ENCODE measurements at places on chromosomes 11 and 22.

DNA sequence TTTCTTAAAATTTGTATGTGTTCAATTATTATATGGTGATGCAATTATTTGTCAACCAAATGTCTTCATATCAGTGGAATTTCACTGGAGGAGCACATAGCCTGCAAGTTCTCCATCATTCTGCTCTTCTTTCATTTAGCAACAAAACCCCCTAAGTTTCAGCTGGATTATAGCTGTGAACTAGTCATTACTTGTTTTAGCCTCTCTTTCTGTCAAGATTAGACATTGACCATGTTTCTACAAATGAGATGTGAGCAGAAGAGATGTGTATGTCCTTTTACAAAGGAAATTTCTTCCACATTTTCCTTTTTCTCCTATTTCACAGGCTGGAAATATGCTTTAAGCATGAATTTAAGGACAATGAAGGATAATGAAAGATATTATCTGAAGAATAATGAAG, 9.2 kb upstream of the NOX4 start:
- DNase-seq: no peak

GRCh38 chr11:75478783-75479596, 46.0 kb upstream of the KLHL35 start:
- DNase-seq: no peak

DNA sequence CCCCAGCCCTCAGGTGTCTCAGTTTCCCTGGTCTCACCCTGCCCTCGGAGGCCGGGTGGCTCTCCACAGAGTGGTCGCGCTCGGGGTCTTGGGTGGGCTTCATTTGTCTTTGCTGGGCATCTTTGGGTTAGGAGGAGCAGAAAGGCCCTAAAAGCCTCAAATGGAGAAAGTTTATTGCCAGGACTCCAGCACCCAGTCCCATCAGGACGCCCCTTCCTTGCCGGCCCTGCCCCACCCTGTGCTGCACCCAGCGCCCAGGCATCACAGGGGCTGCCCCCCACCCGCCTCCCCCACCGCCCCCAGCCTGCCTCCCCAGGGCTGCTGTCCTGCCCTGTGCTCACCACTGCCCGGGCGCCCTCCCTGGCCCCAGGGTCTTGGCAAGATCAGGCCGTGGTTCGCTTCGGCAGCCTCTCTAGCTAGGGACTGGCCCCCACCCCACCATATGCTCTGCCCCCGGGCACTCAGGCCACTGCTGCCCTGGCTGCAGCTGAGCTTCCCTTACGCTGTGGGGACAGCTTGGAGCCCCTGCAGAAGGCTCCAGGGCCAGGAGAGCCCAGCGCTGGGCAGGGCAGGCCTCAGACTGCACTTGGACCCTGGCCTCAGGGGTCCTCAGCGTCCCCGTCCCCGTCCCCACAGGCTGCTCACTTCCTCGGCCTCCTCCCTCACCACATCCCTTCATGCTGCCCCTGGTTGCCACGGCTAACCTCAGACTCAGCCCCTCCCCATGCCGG, 31.4 kb downstream of the MOB2 start:
- no peak for DNase-seq

DNA sequence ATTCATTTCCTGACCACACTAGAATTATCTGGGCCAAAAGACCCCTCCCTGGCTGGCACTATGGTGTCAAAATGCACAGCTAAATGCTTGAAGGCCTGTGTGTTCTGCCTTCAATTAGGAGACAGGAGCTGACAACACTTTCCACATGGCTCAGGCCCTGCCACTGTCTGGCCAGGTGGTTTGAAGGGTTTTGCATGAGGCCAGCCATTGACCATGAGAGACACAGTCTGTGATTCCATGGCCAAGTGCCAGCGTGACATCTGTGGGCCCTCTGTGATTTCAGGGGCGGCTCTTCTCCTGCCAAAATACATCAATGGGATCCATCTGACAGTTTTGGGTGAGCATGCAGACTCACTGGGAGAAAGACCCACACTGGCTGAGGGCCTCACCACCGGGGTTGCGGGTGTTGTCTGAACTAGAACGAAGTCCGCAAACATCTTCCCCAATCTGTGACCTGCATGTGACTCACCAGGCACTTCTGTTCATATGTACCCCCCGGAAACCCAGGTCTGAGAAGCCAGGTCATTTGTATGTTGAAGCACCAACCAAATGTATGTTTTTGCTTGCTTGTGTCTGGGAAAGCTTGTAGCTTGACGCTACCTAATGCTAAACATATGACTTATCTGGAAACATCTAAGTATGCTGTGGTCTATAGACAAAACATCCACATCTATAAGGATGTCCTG, 20.7 kb upstream of the NAV2 start:
- DNase-seq: no peak

DNA sequence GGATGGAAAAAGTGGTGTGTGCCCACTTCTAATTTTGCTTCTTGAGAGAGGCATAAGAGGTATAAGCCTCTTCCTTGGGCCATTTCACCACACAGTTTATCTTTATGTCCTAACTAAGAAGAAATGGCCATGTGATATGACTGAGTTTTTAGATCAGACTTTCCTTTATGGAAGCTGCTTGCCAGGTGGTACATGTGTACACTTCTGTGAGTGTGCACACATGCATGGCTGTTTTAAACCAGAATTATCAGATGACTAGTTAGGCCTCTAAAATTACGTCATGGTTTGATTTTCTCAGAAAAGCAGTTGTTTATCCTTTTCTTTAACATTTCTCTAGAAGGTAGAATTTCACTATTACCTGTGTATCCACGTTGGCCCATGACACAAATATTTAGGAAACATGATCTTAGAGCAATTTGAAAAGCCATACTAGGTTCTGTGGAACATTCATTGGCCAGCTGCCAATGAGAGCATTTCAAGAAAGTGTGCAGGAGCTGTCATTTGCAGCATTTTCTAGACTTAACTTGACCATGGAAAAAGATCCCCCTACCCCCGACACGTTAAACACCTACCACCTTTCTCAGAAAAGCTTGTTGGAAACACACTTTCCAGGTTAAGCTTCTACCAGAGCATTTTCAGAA, 109.2 kb upstream of the GAL start:
- DNase-seq: no peak

DNA sequence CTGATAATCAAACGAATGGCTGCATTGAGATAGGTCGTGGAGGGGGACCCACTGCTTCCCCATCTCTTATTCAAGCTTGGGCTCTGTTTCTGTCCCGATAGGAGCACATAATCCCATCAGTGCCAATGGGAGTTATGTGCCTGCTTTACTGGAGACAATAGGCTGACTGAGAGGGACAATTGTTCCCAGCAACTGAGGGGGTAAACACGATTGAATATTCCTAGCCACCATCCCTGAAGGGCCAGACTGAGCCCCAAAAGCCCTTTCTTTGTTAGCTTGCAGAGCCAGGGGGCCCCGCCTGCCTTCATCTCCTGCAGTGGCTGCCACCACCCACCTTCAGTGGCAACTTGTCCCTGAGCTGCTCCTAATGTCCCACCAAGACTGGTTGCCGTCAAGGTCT, 172.8 kb upstream of the NAV2 start:
- DNase-seq: no peak

DNA sequence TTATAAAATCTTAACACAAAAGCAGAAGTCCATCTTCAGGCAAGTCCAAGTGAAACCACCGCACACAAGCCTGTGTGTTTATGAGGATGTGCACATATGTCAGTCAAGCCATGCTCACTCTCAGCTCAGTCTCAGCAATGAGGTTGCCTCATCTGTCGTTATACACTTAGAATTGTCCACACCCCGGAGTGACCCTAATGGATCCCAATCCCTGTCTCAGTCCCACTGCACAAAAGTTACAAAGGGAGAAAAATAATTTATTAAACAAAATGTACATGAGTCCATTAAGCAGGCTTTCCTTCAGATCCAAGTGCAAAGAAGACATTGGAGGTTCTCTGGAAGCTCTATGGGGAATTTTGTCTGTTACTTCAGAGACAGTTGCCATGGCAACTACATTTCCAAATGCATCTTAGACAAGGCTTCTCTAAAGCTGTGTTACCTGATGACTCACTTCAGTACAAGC, 24.4 kb downstream of the OR8B12 start:
- no peak for DNase-seq

Measured in stimulated activated CD4-positive, alpha-beta T cell treated with anti-CD3 and anti-CD28 coated beads, Interleukin-4, amount 100 ng/mL, for 1 hour (primary cell).